ENCODE measurements at places on chromosomes 12 and 14.

- no peak for DNase-seq
Measured at GRCh38 chr12:44689587-44689986, 186.5 kb downstream of the NELL2 start.

- no peak for DNase-seq
Measured at GRCh38 chr12:1234073-1234472, 243.1 kb downstream of the ERC1 start.

GRCh38 chr14:103472939-103473338, 49.7 kb downstream of the CKB start:
- no peak for DNase-seq

GRCh38 chr14:95519699-95520098, 3.2 kb upstream of the SYNE3 start:
- no peak for DNase-seq

DNA sequence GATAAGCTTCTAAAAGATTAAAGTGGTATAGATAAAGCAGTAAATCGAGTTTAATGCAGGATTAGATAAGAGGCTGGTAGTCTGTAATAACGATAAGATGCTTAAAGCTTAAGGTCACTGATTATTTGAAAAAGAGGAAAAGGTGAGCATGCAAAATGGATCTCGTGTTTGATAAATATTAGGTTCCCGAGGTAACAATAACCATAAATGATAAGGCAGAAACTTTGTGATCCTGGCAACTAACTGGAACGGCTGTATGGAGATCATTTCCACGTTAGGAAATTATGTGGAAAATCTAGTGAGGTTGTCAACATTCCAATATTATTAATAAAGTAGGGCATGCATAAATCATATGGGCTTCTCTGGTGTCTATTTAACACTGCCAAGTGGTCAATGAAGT, 255.5 kb downstream of the EFCAB11 start:
- DNase-seq, result no peak

DNA sequence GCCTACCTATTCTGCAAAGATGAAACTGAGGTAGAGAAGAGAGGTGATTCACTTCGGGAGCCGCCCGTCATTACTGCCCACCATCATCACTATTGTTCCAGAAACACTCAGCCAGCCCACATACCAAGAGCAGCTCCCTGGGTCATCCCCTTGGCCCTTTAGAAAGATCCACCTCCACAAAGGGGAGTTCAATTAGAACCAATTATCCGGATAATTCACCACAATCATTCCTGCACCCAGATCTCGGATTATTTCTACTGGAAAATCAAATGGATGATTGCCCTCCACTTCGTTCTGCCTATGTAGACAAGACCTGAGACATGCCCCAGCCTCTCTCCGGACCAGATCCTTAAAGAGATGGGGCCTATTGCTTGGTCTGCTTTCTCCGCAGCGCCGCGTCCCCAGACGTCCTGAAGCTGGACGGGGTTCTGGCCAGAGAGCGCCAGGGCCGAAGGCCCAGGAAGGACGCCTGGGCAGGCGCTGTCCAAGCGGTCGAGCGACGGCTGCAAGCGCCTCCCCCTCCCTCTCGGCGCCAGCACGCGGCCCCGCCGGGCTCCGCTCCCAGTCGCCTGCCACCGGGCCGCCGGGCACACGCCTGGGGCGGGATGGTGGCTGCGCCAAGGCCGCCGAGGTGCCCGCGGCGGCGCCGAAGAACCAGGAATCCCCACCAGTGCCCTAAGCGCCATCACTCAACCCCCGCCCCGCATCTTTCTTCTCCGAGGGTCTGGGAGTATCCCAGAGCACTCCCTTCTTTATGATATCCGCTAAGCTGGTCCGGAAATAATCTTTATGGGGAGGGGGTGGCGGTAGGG, 1.3 kb upstream of the ASCL1 start:
- no peak for DNase-seq

- DNase-seq, result no peak
Measured at GRCh38 chr12:115255257-115255656, 571.3 kb upstream of the TBX3 start.

DNA sequence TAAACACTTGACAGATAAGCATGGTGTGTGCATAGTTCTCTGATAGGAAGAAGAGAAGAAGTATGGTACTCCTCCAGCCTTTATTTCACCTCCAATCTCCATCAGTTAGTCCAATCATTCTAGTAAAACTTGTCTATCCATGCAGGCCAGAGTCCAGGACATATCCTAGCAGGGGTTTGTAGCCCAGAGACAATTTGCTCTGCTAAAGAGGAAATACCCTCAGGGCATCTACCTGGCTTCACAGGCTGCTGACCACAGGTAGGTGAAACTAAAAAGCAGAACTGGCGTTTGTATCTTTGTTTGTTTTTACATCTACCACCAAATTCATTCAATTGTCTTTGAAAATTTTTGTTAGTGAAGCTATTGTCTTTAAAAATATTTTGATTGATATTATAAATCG, 717.6 kb downstream of the FSCB start:
- peak; percentile 82 for DNase-seq

GRCh38 chr12:124318278-124319020, 23.6 kb downstream of the RFLNA start:
- no peak for DNase-seq

- DNase-seq, result no peak
Measured at GRCh38 chr12:124629789-124630480, 62.5 kb upstream of the NCOR2 start.

- no peak for DNase-seq
Measured at GRCh38 chr12:117646520-117646919, 285.1 kb upstream of the NOS1 start.

DNA sequence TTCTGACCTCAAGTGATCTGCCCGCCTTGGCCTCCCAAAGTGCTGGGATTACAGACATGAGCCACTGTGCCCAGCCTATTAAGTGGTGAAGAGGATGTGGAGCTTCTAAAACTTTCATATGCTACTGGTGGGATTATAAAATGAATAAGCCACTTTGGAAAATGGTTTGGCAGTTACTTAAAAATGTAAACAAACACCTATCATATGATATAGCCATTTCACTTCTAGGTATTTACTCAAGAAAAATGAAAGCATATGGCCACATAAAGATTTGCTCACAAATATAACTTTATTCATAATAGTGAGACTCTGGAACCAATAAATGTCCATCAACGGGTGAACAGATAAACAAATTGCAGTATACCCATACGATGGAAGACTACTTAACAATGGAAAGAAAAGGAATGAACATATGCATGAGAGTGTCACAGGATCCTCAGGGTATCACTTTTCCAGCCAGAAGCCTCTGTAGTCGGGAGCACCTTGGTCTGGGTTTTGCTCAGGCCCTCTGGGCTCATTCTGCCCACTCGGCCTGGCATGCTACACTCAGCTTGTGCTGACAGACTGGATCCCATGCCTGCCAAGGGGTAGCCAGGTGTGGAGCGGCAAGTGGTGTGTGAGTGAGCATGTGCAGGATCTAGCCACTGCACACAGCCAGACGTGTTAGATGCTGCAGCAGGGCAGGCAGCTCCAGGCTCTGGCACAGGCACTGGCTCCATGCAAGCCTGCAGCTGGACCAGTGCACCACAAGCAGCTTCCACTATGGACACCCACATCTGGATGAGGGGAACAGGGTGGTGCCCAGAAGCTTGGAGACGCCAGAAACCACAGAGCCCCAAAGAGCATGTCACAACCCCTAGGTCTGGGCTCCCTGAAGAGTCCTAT, 213.2 kb upstream of the DIO3 start:
- no peak for DNase-seq

DNA sequence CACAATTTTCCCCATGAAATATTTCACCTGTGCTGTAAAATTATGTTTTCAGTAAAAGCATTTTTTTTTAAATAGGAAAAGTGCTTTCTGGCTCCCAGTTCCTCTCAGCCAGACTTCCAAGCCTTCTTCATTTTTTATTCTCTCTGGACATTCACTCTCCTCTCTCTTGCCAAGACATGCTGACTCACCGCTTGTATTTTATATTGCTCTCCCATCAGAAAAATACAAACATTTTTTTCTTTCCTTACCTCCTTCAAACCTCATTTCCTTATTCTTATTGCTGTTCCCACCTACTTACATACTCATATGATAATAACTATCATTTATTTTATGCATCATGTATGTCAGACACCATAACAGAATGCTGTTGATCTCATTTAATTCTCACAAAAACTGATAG, 37.7 kb upstream of the ZNF641 start:
- DNase-seq, result no peak

DNA sequence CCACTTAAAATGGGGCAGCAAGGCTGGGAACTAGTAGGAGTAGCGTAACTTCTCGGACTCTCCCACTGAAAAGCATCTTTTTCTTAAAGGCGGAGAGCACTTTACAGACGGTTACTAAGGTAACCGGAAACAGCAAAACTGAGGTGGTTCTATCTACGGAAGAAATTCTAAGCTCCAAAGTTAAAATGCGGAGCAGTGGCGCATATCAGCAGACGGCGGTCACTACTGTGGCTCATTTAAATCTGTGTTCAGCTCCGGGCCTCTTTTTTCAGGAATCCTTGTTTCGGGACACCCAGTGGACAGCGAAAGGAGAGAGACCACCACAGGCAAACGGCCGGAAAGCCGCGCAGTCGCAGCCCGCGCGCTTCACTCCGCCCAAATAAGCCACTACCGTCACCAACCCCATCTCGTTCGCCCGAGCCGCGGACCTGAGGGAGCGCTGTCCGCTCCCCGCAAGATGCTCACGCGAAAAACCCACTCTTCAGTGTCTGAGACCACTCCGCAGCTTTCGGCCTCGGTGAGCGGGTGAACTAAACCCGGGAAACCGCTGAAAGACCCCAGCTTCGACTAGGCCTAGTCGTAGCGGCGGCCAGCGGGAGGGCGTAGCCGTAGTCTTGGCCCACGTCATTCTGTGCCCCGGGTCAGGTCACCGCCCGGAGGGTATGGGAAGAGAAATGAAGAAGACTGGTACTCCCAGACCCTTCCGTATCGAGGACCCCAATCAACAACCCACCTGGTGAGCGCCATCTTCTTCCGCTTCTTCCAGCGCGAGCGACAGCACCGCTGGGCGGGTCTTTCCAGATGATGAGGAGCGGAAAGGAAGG, at the start of gene SNW1:
Gene SNW1 (minus strand): TSS at position 776 of the 824 bp plus-strand sequence. CDS start 29 bp downstream, at position 747.
- no peak for DNase-seq

GRCh38 chr14:57652769-57653168, 159.1 kb upstream of the CCDC198 start:
- DNase-seq, result no peak

DNA sequence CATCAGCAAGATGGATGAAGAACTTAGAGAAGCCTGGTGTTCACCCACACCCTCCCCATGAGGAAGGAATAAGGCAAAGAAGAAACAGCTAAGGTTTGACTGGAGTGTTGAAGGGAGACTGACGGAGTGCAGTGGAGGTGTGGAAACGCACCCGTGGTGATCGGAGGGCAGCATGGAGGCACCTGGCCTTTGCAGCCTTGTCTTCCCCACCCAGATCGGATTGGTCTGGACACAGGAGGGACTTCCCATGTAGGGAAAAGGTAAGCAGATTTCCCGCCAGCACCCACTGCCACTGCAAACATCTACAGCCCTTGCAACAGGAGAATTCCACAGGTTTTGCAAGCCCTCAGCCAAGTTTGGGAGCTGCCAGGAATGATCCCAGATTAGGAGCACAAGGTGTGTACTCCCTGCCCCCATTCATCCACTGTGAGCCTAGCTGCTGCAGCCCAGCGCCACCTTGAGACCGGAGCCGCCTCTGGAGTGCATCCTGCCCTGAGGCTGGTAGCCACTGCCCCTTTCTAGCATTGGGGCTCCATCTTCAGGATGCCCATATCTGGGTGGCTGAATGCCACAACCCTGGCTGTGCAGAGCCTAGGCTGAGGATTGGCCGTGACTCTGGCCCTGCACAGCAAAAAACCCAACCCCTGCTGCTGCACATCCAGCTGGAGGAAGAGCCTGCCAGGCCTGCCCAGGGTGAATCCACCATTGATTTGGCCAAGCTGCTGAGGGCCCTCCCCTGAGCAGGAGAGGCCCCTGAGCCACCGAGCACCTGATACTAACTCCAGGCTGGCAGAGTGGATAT, 411.1 kb downstream of the TMEM121 start:
- no peak for DNase-seq

Measured in NCI-H2029 treated with DMSO at 0.1 percent for 48 hours (cell line).